ENCODE measurements at places on chromosomes 1 and 21. TPM values are rescaled to one million over a fixed set of nuclear protein-coding genes. Genes with fewer than 3 reads are reported as not detected.

DNA sequence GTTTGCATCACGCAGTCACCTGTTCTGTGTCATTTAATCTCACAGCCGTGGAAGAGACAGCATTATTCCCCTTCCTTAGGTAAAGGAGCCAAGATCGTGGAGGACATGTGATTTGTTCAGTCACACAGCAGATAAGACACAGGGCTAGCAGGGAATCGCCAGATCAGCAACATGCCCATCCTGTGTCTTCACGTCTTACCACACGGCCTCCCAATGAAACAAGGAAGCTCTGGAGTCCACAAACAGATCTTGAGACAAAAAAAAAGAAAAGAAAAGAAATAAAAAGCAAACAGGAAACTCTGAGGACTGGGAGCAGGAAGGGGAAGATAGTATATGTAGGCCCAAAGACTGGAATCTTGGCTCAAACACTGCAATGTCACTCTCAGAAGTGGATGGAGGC is 155.3 kb downstream of the ADSS2 start:
- DNase-seq: no peak

TNFSF4 gene
- 14.6 TPM for total RNA-seq

GRCh38 chr1:88101041-88101440 is 583.0 kb upstream of the PKN2 start:
- no peak for DNase-seq

TARDBP gene
- total RNA-seq: 70.2 TPM

UBIAD1 gene
- total RNA-seq: 9.5 TPM

NPHS2 gene
- not detected for total RNA-seq

TAGLN2 gene
- total RNA-seq: 491 TPM

SMYD2 gene
- 78.8 TPM for total RNA-seq

DNA sequence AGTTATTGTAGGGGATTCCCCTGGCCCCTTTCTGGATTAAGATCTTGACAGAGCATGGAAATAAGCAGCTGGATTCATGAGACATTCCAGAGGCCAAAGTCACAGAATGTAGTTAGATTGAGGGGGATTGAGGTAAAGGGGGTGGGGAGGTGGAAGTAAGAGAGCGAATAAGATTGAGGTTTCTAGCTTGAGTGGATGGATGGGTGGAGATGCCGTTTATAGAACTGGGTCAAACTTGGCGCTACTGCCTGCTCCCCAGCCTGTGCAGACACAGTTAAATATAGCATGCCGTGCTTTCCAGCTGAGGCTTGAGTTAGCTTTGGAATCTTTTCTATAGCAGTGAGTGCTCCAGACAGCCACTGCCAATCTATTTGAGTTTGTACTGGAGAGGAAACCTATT is 85.7 kb downstream of the DYRK1A start:
- peak; percentile 93 for DNase-seq
